ENCODE measurements at places on chromosomes 7 and 10.

- no peak for DNase-seq
Observed at GRCh38 chr10:28130267-28130666, 131.4 kb upstream of the ODAD2 start.

DNA sequence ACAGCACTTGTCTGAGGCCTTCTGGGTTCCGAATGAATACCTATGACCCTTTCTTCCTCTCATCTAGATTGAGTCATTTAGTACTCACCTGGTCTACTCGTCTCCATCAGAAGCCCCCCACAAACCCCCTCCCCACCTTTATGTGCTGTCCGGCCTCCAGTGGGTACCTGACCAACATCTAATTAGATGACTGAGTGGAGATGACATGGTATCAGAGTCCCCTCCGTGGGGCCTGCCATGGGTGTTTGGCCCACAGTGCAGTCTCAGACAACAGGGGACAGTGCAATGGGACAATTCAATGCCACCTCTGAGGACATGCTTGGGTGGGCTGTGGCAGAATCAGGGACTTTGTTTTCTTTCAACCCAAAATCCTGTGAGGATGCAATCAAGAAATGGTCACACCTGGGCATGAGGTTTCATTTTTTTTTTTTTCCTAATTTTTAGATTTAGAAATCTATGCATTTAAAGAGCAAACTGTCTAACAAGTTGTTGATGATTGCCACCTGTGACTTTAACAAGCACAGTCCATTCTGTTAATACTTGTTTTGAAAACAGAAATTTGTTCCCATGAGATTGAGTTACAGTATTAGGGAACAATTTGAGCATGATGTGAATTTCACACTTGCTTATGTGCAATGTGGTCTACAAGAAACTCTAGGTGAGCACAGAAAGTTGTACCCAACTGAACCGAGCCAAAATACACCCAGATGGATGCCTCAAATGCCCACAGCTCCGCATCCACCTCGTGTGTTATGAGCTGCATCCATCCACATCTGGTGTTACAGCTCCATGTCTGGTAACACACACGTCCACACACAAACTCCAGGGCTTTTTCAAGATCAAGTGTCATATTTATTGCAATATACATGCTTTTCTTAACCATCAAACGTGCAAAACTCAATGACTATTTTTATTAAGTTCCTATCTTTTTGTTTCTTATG is 27.5 kb downstream of the GPRIN2 start:
- no peak for DNase-seq

DNA sequence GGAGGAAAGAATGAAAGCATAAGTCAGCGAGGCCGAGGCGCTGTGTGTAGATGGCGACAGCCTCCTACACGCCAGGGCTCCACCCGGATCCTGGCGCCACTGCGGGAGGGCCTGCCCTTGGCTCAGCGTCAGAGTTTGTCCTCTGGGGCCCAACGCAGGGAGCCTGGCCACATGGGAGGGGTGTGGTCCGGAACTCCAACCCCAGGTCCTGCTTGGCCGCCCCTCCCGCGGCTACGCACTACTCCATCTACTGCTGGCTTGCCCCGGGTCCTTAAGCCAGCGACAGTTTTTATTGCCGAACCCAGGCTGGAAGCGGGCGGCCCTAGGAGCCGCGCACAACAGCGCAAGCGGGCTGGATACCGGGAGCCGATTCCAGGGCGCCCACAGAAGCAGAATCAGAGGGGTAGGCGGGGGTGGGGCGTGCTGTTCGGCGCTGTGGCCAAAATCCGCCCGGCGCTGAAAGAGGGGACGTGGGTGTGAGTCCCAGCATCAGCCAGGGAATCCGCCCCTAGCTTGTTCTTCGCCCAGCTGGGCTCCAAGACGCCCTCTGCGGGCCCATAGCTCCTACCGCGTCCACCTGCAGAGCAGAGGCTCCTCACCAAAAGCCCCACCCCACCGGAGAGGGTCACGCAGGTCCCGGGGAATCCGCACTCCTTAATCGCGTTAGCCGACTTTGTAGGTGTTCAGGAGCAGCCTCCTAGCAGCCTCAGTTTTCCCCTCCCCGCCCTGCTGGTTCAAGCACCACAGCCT is 4.5 kb downstream of the KAZALD1 start:
- no peak for DNase-seq

DNA sequence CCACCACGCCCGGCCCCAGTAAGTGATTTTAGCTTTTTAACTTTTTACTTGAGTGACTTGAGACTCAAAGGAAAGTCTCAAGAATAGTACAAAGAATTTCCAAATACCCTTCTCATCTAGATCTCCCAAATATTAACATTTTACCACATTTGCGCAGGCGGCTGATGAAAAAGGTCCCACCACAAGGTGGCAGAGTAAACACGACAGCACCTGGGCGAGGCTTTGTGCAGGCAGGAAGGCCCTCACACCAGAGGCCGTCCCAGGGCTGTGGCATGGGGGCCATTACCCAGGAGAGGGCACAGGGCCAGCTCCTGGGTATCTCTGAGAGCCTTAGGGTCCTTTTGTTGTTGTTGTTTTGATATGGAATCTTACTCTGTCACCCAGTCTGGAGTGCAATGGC is 50.0 kb upstream of the WIPI2 start:
- DNase-seq, result no peak

DNA sequence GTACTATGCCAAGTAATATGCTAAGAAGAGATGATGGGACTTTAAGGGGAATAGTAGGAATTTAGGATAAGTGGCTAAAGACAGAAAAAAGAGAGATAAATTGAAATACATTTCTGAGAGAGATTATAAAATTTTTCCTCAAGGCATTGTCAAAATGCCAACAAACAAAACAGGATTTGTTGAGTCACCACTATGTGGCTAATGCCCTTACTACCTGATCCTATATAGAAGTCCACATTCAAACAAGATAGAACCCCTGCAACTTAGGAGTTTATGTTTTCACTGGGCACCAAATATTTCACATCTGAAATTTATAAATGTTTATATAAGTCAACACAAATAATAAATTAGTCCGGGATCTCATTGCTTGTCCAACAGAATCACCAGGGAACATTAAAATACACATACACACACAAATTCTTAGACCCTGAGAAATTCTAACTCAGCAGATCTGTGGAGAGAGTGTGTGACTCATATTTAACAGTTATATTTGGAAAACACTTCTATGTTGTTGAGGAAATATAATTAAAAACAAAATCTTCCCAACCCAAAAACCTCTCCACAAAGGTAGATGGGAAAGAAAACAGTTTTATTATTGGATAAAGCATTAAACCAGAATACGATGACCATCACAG is 154.3 kb downstream of the PPP1R3A start:
- no peak for DNase-seq

GRCh38 chr7:91835826-91836368 is 44.6 kb downstream of the MTERF1 start:
- no peak for DNase-seq

DNA sequence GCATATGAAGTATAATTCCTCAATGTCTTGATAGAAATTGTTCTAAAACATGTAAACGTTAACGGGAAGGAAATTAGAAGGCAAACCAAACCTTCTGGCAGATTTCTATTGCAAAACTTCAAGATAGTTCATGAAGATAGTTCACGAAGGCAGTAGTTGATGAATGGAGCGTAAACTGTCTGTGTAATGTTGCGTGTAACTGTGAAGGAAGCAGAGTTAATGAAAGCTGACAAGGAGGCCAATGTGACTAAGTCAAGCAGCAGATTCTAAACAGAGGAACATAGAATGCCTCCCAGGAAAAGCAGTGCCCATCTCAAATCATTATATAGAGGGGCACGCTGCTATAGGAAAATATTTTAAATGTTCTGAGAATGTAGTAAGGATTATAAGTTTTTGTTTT is 659.7 kb upstream of the IGFBP3 start:
- DNase-seq, result no peak

DNA sequence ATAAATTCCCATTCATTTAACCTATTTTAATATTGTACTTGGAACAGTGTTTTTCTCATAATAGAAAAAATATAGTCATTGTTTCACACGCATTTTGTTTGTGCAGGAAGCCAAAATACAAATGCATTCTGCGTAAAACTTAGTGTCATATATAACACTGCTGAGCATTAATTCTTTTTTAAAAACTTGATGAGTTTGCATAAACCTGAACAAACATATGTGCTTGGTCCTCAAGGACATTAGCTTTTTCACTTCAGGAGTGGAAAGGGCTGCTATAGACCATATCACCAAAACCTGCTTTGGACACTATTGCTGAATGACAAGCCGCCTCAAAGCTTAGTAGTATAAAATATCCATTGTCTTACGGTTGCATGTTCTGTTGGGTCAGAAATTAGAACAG is 101.6 kb upstream of the PRR15 start:
- no peak for DNase-seq

DNA sequence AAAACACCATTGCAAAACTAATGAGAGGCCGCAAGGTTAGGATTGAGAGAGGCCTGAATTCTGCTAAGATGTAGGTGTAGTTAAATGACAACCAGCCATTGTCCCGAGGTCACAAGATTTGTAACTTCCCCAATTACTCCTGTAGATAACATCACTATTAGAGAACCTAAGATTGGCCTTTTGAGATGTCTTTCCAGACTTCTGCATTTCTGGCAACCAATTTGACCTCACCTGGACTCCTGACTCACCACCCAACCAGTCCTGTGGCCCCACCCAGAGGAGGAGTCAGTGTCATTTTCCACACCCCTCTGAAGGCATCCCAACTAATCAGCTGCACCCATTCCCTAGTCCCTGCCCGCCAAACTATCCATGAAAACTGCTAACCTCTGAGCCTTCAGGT is 115.7 kb downstream of the PRKAG2 start:
- no peak for DNase-seq
